ENCODE measurements at places on chromosomes 7 and 10.

GRCh38 chr7:64174941-64175340, 32.1 kb upstream of the ZNF735 start:
- no peak for DNase-seq

- no peak for DNase-seq
These were observed 18.3 kb upstream of the ST8SIA6 start for GRCh38 chr10:17472481-17473227.

GRCh38 chr10:132481690-132482089, 55.9 kb upstream of the INPP5A start:
- DNase-seq, result no peak

DNA sequence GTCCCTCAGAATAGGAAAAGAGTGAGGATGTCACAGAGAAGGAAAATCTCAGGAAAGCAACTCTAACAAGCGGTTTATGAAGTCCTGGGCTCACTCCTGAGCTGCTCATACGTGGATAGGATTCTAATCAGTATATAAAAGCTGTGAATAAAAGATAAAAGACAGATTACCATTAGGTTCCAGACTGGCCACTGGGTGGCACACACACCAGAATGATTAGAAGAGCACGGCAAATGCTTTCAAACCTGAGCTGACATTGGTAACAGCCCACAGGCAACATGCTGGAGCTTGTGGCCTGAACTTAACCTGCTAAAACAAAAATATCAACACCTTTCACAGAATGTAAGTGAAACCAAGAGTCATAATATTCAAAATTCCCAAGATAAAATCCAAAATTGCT, 370.8 kb downstream of the GRID1 start:
- DNase-seq, result no peak

GRCh38 chr7:121557034-121557892, 161.2 kb upstream of the FAM3C start:
- DNase-seq, result no peak

GRCh38 chr7:3636131-3636860, 335.2 kb downstream of the SDK1 start:
- no peak for DNase-seq

DNA sequence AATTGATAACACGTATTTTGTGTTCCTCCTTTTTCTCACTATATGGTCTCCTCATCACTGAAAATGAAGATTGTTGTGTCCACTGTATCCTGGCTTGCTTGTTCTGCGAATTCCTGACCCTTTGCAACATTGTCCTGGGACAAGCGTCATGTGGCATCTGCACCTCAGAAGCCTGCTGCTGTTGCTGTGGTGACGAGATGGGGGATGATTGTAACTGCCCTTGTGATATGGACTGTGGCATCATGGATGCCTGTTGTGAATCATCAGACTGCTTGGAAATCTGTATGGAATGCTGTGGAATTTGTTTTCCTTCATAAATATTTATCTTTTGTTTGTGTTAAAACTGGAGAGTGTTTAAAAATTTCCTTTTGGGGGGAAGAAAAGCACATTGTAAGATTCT, 93.7 kb downstream of the MDFIC start:
- no peak for DNase-seq

DNA sequence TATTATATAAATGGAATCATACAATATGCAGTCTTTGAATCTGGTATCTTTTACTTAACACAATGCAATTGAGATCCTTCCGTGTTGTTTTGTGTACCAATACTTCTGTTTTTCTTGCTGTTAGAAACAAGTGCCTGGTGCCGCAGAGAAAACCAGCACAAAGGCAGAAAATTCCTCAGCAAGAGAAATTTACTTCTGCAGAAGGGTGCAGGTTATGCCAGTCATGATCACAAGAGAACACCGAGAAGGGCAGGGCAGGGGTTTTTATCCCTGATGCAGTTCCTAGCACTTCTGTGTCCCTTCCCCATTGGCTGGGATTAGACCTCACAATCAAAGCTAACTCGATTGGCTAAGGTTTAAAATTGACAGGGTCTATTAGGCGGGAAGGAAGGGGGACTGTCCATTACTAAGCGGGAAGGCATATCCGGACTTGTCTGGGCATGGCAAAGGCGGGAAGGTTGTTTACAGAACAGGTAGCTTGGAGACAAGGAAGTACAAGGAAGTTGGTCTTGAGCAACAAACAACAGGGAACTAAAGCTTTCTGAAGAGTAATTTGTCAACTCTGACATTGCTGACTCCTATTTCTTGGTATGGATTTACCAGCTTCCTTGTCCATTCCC, 2.4 kb upstream of the ZNF33B start:
- DNase-seq, result no peak

DNA sequence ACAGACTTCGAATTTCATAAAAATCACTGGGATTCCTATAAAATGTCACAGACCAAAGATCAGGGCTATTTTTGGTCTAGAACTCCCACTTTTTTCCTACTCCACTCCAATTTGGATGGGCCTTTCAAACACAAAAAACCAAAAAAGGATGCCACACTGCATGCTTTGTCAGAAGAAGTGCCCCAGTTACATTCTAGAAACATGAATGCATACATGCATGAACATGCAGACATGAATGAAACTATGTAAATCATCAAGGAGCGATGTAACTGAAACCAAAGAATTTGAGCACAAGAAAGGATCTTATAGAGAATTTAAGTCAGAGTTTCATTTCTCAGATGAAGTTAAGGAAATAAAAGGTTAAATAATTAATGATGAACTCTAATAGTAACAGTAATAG, 31.8 kb upstream of the FAM133B start:
- DNase-seq, result no peak

GRCh38 chr7:110720626-110721025, 370.3 kb upstream of the LRRN3 start:
- DNase-seq, result no peak

- no peak for DNase-seq
These were observed 17.5 kb downstream of the FAM20C start for GRCh38 chr7:209906-210305.

GRCh38 chr10:124595143-124595883, 133.7 kb downstream of the LHPP start:
- no peak for DNase-seq

DNA sequence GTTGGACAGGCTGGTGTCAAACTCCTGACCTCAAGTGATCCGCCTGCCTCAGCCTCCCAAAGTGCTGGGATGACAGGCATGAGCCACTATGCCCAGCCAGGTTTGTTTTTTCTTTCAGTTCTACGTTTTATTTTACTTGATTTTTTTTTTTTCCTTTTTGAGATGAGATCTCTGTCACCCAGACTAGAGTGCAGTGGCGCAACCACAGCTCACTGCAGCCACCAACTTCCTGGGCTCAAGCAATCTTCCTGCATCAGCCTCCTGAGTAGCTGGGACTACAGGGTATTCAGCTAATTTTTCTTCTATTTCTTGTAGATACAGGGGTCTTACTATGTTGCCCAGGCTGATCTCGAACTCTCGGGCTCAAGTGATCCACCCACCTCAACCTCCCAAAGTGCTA, 24.3 kb downstream of the GDI2 start:
- DNase-seq, result no peak

DNA sequence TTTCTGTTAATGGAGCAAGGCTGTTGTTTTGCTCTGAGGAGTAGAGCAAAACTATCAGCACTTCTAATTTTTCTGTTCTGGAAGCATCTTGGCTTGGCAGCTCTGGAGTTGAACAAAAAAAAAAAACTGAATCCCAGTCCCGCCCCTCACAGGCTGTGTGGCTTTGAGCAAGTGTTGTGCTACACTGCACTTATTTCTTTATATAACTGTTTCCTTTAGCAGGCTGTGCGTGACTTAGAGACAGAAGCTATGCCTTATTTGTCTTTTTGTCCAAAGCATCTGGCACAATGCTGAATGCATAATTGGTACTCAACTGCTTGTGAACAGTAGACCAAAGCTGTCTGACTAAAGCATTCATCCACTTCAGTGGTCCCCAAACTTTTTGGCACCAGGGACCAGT, 96.1 kb downstream of the AMPH start:
- no peak for DNase-seq

- DNase-seq, result no peak
These were observed 21.0 kb downstream of the OR2F1 start for GRCh38 chr7:143975617-143976016.

DNA sequence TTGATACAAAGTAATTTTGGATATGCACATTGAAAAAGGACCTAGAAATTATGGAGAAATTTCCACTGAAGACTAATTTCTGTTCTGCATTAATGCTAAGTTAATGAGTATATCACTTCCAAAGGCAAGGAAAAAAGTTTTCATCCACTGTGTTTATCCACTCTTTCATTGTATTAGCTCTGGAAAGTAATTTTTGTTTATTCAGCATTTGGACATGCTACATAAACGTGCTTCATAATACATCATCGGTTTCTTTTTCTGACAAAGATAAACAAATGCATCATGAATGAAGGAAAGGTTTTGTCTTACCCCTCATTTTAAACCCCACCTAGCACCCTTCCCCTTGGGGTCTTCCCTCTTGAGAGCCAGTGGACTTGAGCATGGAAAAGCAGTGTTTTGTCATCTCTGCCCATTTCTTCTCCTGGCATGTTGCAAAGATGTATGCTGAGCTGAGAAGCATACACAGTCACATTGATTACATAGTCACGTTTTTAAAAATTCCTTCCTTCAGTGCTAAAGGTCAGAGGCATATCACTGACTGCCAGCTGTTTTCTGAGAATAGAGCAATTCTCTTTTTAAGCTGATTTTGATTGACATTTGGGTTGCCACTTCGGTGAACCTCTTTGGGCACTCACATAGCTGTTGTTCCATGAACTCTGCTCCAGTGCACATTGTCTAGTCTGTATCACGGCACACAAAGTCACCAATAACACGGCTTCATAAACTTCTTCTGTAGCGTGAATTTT, 65.9 kb upstream of the C7orf33 start:
- DNase-seq, result no peak

DNA sequence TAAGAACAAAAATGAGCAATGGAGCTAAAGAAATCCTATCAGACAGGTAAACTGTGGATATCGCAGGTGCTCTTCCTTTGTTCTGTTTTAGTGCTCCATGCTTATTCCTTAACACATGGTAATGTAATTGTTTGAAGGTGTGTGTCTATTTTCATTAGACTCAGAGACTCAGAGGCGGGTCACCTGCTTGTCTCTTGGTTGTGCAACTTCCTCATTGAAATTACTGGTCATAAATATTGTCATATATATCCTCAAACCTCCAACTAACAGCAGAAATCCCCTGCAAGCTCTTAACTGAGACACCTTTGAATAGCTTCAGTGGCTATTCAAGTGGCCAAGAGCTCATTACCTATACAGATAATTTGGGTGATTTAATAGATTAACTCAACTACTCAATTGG, 177.2 kb downstream of the PTN start:
- no peak for DNase-seq

- DNase-seq, result no peak
These were observed 57.1 kb upstream of the IGFBP3 start for GRCh38 chr7:45978010-45978681.

GRCh38 chr7:79420464-79420863, 33.0 kb downstream of the MAGI2 start:
- DNase-seq, result no peak

GRCh38 chr7:47294556-47295222, 287.2 kb downstream of the TNS3 start:
- no peak for DNase-seq

DNA sequence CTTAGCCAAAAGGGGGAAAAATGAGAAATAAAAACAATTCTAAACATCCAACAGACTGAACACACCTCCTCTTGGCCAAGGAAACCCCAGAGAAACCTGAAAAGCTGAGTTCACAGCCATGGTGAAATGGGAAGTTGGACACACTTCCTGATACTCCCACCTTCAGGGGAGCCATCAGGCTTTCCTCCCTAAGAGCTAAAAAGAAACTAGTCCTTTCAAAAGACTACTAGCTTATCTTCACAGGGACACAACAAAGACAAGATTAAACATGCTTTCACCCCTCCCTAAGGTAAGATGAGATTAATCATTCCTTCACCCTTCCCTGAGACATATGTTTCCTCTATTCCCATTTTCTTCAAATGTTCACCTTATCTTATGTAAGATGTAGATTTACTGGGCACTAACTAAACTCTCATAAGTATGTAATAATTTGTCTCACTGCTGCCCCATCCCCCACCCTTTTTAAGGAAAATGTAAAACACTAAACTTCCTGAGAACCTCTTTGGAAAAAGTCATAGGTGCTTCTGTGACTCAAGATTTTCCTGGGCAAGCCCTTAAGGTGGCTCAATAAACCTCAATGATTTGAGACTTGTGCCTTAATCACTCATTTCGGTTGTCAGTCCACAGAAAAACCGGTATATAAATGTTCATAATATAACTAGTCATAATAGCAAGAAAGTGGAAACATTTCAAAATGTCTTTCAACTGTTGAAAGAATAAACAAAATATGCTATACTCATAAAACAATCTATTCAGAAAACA, 40.5 kb downstream of the HTR7 start:
- DNase-seq, result no peak

DNA sequence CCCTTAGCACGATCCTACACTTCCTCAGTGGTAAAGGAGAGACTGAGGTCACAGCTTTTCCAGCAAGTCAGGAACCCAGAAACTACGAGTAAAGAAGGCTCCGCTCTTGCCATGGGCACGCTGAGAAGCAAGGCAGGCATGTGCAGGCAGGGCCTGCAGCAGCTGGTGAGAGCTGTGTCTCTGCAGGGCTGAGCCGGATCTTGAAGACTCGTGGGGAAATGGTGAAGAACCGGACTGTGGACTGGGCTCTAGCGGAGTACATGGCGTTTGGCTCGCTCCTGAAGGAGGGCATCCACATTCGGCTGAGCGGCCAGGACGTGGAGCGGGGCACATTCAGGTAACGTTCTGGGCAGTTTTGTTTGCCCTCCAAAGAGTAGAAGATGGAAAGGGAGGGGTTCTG, 51.9 kb upstream of the ZMIZ2 start:
- no peak for DNase-seq

GRCh38 chr7:44324481-44325200, 753 bp downstream of the CAMK2B start:
- no peak for DNase-seq

- no peak for DNase-seq
These were observed 417.5 kb upstream of the MGMT start for GRCh38 chr10:129049501-129049900.

DNA sequence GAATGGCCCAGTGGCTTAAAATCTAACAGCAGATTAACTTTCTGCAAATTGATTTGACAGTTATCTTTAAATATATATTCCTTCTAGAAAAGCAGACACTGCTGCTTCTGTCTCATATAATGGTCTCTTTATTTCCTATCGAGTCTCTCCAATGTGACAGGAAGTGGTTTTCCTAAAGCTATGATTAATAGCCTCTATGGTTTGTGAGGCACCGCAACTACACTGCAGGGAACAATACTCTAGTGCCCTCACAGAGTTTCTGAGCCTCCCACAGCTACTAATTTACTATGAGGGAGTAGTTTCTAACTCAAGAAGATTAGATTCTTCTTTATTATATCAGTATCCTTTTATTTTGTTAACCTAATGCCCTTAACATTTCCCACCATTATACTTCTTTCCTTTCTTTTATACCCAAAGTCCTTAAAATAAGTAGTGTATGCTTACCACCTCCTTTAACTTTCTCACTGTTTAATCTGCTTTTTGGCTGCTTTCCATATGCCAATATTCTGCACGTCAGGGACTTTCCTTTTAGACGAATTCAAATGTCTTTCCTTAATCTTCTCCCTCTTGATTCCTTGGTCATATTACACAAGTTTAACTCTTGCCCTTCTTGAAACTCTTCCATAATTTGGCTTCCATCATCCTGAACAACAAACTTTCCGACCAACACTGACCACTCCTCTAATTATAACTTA, 23.8 kb upstream of the AHR start:
- no peak for DNase-seq
